Cardiac atrium fibroblast (primary cell): ENCODE measurements at places on chromosomes 1 and 21. TPM values are rescaled to one million over a fixed set of nuclear protein-coding genes. Genes with fewer than 3 reads are reported as not detected.

Gene PYHIN1
- not detected in 2 replicates for total RNA-seq

Gene TFF3
- 0.54 TPM in 1 of 2 replicates, not detected in the other for total RNA-seq

Gene MCOLN2
- total RNA-seq, result 0.81 and 1.8 TPM in 2 replicates

Gene SELL
- under 0.01 and 0.81 TPM in 2 replicates for total RNA-seq

Gene ARV1
- 9.6 and 30.1 TPM in 2 replicates for total RNA-seq

Gene GPR137B
- total RNA-seq, result 9.2 and 17.8 TPM in 2 replicates

Gene ZNF670
- total RNA-seq, result 0.72 and 1.9 TPM in 2 replicates

Gene IGSF9
- 0.16 TPM in 1 of 2 replicates, not detected in the other for total RNA-seq

Gene CDCA8
- 5.2 and 9.2 TPM in 2 replicates for total RNA-seq

Gene RGS4
- total RNA-seq, result 216 and 252 TPM in 2 replicates

Gene SLC1A7
- 0.97 TPM in 1 of 2 replicates, not detected in the other for total RNA-seq

Gene KRTAP7-1
- not detected in 2 replicates for total RNA-seq

Gene PROK1
- total RNA-seq, result not detected in 2 replicates

Gene GDAP2
- total RNA-seq, result 9.0 and 11.5 TPM in 2 replicates

Gene GSTM1
- not detected in 2 replicates for total RNA-seq

Gene VANGL2
- 0.49 and 0.72 TPM in 2 replicates for total RNA-seq

Gene SYCP1
- not detected in 2 replicates for total RNA-seq

Gene MFSD2A
- total RNA-seq, result 2.2 and 5.0 TPM in 2 replicates

Gene MCOLN3
- total RNA-seq, result not detected in 2 replicates

Gene MRTO4
- total RNA-seq, result 27.1 and 28.0 TPM in 2 replicates
